Naive thymus-derived CD4-positive, alpha-beta T cell (primary cell): ENCODE measurements at places on chromosomes 12 and 14. TPM values are rescaled to one million over a fixed set of nuclear protein-coding genes. Genes with fewer than 3 reads are reported as not detected.

DNA sequence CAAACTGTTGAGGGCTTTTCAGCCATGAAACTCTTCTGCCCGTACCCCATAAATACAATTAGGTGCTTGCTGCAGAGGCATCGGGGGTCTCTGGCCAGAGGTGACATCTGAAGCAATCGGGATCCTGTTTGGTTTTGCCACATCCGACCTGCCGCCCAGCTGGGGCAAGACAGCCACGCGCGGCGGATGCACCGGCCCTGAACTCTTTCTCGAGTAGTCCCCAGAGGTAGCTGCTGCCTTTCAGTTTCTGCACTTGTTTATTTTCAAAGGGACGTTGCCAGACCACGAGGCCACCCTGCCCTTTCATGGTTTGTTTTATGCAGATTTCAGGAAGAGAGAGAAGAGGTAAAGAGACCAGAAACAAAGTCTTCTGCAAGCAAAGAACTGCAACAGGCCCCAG is 10.6 kb upstream of the MLXIP start:
- DNase-seq = no peak

DNA sequence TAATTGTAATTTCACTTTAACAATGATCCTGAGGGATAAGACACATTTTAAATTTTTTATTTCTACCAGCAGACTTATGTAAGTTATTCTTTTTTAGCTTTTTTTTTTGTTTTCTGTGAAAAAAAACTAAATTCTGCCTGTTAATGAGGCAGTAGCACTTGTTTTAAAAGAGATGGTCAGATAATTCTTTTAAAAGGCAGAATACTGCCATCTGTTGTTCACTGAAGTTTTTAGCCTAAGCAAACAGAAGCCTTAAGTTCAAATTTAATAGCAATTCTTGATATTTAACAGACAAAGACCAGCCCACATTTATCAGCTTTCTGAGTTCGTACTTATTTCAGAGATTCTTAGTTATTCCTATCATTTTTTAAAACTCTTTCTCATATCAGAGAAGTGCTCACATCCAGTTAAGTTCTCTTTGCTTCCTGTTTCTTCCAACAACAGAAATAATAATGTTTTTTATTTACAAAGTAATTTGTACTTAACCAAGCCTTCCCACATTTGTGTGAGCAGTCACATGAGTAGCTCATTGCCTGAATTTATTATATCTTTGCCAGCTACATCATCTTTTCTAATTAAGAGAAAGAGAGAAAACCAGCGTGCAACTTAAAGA is 93.4 kb upstream of the SLCO1C1 start:
- no peak for DNase-seq

DNA sequence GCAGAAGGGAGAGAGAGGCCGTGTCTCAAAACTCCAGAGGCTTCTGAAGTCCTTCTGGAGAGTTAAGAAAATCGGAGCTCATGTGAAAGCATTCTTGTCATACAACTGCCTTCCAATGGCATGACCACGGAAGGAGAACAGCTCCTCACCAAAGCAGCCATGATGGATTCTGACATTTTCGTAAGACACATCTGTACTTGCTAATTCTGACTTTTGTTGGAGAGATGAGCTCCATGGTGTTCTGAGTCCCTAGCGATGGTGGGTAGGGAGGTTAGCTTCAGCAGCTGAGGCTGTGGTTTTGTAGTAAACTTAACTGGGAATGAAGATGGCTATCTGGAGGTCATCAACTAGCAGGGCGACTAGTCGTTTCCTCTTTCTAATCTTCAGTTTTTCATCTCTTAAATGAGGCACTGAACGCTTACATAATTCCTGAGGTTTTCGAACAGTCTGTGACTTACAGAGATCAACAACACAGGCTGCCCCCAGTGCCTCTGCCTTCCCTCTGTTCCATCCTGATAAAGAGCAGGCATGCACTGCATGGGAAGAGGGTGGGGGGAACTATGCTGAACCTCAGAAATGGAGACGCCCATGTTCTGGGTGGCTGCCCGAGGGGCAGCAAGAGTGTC is 28.6 kb upstream of the DICER1 start:
- no peak for DNase-seq

GRCh38 chr14:93857081-93857480 is 68.8 kb upstream of the PRIMA1 start:
- DNase-seq = no peak

- no peak for DNase-seq
These were observed 489.8 kb upstream of the FLRT2 start for GRCh38 chr14:85040046-85040685.

GRCh38 chr12:88733008-88733407 is 152.7 kb upstream of the KITLG start:
- no peak for DNase-seq

DNA sequence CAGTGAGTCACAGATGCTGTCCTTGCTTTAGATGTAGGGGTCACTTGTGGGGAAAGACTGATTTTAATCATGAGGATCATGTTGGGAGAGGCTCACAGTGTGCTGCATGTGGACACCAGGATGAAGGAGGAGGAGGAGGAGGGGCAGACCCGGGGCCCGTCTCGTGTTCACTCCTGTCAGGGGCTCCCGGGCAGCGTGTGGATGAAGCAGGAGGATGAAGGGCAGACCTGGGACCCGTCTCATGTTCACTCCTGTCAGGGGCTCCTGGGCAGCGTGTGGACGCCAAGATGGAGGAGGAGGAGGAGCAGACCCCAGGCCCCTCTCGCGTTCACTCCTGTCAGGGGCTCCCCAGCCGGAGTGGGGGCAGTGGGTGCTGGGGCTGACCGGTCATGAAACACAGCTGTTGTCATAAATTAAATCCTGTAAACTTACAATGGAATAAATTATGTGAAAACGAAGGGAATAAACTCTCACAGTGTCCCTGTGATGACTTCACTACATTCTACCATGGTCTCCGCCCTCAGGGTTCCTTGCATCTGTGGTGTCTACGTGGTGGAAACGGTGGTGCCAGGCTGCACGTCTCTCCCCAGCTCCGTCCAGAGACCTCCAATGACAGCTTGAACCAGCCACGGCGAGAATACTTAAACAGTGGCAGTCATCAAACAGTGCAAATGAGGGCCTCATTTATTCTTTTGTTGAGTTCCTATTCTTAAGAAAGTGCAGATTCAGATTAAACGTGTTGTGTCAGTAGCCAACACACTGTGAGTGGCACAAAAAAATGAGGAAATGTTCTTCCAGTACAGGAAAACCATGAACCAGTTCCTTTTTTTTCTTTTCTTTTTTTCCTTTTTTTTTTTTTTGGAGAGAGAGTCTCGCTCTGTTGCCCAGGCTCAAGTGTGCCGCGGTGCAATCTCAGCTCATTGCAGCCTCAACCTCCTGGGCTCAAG is 37.7 kb upstream of the SFSWAP start:
- DNase-seq = no peak

DNA sequence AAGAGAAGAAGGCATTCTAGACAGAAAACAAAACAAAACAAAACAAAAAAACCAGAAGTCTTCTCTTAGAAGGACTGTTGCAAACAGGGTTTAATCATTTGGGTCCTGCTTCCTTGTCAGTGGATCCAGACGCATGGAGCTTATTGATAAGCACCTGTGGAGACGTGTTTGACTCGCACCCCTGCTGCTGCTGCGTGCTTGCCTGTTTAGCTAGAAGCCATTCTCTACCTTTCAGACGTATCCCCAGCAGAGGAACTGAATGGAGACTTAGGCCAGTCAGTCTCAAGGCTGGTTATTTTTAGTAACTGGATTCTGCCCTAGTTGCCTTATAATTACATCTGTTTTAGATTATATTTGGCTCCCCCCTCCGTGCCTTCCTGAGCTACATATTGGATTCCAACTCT is 186.1 kb upstream of the EEA1 start:
- no peak for DNase-seq

GRCh38 chr14:97539411-97539795 is 742.2 kb downstream of the VRK1 start:
- no peak for DNase-seq

The LACRT gene
- polyA plus RNA-seq = not detected
